ENCODE measurements at places on chromosomes 12 and 14. TPM values are rescaled to one million over a fixed set of nuclear protein-coding genes. Genes with fewer than 3 reads are reported as not detected.

RASAL1 gene
- 1.4 TPM for total RNA-seq

- no peak for DNase-seq
Measured at GRCh38 chr12:54273981-54274380, 5.9 kb downstream of the CBX5 start.

DNA sequence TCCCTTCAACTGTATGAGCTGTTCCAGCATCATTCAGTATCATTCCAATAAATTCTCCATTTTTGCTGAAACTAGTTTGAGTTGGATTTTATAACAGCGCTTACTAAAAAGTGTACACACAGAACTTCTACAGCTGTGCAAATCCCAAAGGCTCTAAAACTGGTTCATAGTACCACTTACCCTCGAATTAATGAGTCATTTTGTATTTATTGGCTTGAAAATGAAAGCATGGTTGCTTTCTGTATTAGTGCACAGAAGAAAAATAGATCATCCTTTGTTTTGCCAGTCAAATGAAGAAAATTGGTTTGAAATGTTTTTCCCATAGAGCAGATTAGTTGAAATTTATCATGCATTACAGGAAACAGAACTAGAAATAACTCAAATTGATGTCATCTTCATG is 268.3 kb upstream of the CPNE8 start:
- DNase-seq, result no peak

DNA sequence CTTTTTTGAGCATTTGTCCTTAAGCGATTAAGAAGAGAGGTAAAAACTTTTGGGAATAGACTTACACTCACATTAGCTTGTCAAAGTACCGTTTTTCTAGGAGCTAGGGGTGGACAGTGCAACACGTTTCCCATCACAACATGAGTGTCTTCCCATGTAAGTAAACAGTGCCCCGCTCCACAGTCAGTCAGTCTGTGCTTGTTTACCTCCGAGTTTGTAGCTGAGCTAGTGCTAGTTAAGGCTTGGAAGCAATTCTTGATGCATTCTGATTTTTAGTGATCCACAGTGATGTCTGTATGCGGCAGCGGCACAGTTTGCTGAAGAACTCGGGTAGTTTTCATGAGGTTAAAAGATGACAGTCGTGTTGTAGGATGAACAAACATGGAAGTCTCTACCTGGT is 941 bp downstream of the ZDHHC17 start:
- no peak for DNase-seq

RIMBP2 gene
- total RNA-seq, result 2.8 TPM

DNA sequence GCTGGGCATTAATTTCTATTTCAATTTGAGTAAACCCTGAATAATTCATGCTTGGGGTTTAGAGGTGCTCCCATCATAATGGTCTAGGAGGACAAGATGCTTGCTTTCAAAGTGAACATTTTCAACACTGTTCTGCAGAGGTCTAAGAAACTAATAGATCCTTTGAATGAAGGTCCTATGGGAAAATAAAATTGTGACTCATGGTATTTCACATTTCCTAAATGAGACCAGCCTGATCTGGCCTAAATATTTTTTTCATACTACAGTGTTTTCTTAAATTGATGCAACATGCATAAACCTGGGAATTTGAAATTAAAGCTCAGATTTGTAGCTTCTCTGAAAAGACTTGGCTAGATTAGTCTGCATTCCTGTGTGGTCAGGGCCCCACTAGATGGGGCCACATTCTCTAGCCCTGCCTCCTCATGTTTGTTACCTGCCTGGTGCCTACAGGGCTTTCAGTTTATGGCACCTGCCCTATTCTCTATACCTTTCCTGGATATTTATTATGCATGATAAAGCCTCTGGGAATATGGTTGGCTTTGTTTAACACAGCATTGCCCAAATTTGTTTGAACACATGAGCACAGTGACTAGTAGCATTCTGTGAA is 112.7 kb downstream of the METTL25 start:
- peak; percentile 52 for DNase-seq

DNA sequence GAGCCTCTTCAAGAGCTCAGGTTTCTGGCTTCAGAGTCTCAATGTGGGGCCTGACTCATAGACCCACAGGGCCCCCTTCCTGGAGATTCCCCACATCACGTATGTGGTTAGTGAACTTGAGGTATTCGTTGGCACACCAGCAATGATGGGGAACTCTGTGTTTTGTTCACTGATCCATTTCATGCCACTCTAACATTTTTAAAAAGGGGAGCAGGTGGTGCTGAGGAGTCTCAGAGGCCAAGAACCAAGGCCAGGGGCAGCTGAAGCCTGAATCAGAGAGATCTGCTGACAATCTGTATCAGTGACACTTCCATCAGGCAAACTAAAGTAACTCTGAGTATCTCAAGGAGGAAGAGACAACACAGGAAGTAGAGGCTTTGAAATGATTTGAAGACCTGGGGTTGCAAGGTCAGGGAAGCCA is 323.4 kb downstream of the VRK1 start:
- no peak for DNase-seq

C14orf93 gene
- 7.0 TPM for total RNA-seq

Data from endodermal cell (in vitro differentiated cells).